ENCODE measurements at places on chromosomes 4 and X.

DNA sequence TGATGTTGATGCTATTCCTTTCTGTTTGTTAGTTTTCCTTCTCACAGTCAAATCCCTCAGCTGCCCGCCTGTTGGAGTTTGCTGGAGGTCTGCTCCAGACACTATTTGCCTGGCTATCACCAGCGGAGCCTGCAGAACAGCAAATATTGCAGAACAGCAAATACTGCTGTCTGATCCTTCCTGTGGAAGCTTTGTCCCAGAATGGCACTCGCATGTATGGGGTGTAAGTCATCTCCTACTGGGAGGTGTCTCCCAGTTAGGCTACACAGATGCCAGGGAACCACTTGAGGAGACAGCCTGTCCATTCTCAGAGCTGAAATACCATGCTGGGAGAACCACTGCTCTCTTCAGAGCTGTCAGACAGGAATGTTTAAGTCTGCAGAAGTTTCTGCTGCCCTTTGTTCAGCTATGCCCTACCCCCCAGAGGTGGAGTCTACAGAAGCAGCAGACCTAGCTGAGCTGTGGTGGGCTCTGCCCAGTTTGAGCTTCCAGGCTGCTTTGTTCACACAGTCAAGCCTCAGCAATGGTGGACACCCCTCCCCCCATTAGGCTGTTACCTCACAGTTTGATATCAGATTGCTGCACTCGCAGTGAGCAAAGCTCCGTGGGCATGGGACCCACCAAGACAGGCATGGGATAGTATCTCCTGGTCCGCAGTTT is 74.9 kb downstream of the SPIN3 start:
- DNase-seq = no peak

GRCh38 chrX:24148535-24149350 is 786 bp upstream of the ZFX start:
- DNase-seq = peak; percentile 45

GRCh38 chr4:161320377-161320776 is 843.4 kb downstream of the FSTL5 start:
- peak; percentile 62 for DNase-seq

GRCh38 chr4:48470137-48470536 is 13.0 kb upstream of the SLC10A4 start:
- no peak for DNase-seq

GRCh38 chrX:41009850-41010846 is 75.1 kb upstream of the USP9X start:
- DNase-seq = peak; percentile 14

DNA sequence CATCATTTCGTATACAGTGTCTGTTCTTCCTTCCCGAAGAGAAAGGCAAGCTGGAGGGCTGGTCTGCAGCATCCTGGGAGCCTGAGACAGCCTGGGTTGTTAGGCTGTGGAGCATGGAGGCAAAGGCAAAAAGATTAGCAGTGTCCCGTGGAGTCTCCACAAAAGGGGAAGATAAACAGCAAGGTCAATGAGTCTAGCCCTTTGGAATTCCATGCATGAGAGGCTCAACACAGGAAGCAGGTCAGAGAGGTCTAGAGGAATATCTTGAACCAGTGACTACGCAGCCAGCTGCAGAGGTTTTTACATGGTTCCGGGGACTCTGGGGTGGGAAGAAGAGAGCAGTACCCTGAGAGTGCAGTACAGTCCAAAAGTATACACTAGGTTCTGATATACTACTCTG is 12.2 kb upstream of the MCF2 start:
- no peak for DNase-seq

- no peak for DNase-seq
Measured at GRCh38 chrX:65961714-65962113, 78.2 kb downstream of the VSIG4 start.

DNA sequence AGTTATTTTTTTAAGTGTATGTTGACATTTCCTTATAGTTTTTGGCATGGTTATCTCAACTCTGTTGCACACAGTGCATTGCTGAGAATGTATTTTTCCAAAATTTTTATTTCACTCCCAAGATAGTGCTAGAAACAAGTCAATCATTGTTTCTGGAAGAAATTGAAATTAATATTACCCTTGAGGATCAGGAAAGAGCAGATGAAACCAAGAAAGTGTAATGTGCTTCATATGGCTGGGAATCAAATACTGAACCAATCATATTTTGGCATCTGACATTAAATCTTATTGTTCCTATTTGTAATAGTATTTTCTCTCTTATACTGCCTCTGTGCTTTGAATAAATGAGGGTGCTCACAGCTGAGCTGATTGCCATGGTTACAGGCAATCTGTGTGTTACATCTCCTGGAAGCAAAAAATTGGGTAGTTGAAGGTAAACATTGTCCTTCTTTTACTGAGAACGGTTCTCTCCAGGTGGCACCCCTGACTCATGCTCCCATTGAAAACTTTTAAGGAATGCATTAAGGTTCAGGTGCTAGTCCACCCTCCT is 358.2 kb upstream of the NR3C2 start:
- no peak for DNase-seq

GRCh38 chr4:154015578-154015977 is 226.7 kb upstream of the SFRP2 start:
- DNase-seq = no peak

GRCh38 chr4:6095023-6095752 is 77.0 kb upstream of the C4orf50 start:
- no peak for DNase-seq

All from HAP-1 (cell line).